ENCODE measurements at places on chromosomes 1 and 21.

- no peak for DNase-seq
Observed at GRCh38 chr21:41830764-41831452, 48.2 kb downstream of the PRDM15 start.

- no peak for DNase-seq
Observed at GRCh38 chr1:216250861-216251260, 172.4 kb downstream of the USH2A start.

- DNase-seq = no peak
Observed at GRCh38 chr1:62286786-62287224, 32.4 kb downstream of the KANK4 start.

- no peak for DNase-seq
Observed at GRCh38 chr1:237702161-237702560, 188.6 kb downstream of the ZP4 start.

DNA sequence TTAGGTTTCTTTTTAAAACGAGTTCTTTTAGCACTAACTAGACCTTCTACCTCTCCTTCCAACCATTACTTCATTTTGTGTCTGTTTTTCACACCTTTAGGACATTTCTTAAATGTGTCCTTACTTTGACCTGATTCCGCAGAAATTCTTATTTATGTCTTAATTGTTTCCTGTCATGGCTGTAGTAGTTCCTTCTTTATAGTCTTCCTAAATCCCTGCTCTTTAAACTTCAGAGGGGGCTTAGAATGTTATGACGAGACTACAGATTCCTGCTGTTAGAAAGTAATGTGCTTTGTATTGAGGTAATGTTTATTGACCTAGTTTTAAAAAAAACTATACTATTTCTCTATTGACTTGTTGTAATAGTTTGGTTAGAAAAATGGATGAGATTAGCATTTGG, 70.4 kb downstream of the HMCN1 start:
- no peak for DNase-seq

GRCh38 chr1:68918563-68918962, 421.7 kb upstream of the DEPDC1 start:
- no peak for DNase-seq

GRCh38 chr1:107669996-107670395, 295.0 kb downstream of the VAV3 start:
- no peak for DNase-seq

Measured in NAMALWA (cell line).